ENCODE measurements at places on chromosomes 11 and 22. TPM values are rescaled to one million over a fixed set of nuclear protein-coding genes. Genes with fewer than 3 reads are reported as not detected.

- peaks cover 36% of the 10 kb centered on the region for H3K27me3 ChIP-seq
- peak overlapping the region; percentile 8 for H3K4me3 ChIP-seq
- no peak for DNase-seq
- H3K36me3 ChIP-seq, result no peaks in the 10 kb centered on the region
- H3K27ac ChIP-seq, result no peak overlapping the region
These were observed 9.1 kb upstream of the FLI1 start for GRCh38 chr11:128684549-128685401.

Gene CRACR2B
- 6.2 TPM for polyA plus RNA-seq

Gene MICAL3
- polyA plus RNA-seq, result 4.0 TPM

- no peaks in the 10 kb centered on the region for H3K27me3 ChIP-seq
- peak overlapping the region; percentile 79 for H3K27ac ChIP-seq
- DNase-seq, result no peak
- H3K36me3 ChIP-seq, result no peaks in the 10 kb centered on the region
These were observed 1.3 kb upstream of the CD82 start for GRCh38 chr11:44564166-44564565.

DNA sequence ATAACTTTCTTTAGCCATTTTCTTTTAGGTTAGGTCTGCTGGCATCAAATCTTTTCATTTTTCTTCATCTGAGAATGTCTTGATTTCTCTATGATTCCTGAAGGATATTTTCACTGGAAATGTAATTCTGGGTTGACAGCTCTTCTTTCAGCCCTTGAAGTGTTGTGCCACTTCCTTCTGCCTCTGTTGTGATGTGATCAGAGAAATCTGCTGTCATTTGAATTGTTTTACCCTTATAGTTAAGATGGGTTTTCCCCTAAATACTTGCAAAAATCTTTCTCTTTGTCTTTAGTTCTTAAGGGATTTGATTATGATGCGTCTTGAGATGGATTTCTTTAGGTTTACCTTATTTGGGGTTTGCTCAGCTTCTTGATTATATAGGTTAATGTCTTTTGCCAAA is 23.0 kb downstream of the USP47 start:
- DNase-seq, result no peak
- no peaks in the 10 kb centered on the region for H3K27me3 ChIP-seq
- no peak overlapping the region for H3K4me3 ChIP-seq
- H3K36me3 ChIP-seq, result no peaks in the 10 kb centered on the region
- H3K4me1 ChIP-seq, result no peaks in the 10 kb centered on the region

Gene F2
- polyA plus RNA-seq, result 0.07 TPM

DNA sequence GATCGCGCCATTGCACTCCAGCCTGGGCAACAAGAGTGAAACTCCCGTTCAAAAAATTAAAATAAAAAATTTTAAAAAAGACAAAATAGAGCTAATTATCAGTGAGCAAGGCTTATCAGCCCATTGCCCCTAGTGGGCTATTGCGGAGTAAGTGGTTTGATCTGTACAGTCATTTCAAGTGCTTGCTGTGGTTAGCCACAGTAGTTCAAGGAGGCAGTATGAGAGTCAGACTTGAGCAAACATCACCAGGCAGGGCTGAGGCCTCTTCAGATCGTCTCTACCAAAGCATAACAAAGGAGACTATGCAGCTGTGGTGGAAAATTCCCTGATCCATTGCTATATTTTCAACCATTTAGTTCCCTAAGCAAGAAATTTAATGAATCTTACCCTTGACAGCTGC is 4.3 kb upstream of the SBF2 start:
- DNase-seq, result no peak
- no peaks in the 10 kb centered on the region for H3K36me3 ChIP-seq
- H3K27ac ChIP-seq, result no peak overlapping the region
- peaks cover 29% of the 10 kb centered on the region for H3K4me1 ChIP-seq
- peaks cover 54% of the 10 kb centered on the region for H3K27me3 ChIP-seq
- no peak overlapping the region for H3K4me3 ChIP-seq

GRCh38 chr11:12865863-12866595 is 143.1 kb upstream of the RASSF10 start:
- no peaks in the 10 kb centered on the region for H3K36me3 ChIP-seq
- H3K27ac ChIP-seq, result no peak overlapping the region
- no peaks in the 10 kb centered on the region for H3K4me1 ChIP-seq
- H3K27me3 ChIP-seq, result peaks cover 36% of the 10 kb centered on the region
- DNase-seq, result no peak

DNA sequence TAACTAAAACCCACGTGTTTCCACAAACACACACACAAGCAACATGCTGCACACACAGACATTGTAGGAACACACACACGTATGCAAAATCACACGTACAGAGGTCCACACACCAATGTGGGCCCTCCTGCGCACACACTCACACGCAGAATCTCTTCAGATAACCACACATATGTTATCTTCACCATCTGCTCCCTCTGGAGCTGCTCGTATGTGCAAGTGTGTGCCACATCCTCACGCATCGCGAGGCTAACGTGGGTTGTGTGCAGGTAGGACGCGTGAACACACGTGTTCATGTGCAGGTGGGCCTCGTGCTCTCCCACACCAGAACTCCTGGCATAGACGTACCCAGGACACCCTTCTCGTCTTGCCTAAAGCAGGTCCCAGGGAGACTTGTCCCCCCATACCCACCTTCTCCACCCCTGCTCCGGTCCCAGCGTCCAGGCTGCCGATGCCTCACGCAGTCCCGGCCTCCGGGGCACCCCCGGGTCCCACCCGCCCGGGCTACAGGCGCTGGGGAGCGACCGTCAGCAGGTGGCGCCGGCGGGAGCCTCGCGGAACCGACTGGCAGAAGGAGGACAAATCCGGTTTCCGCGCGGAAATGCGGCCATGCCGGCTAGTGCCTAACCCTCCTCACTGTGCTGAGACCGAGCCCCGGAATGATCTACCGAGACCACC is 10.3 kb upstream of the IGSF9B start:
- H3K4me1 ChIP-seq, result peaks cover 4% of the 10 kb centered on the region
- no peaks in the 10 kb centered on the region for H3K36me3 ChIP-seq
- no peak overlapping the region for H3K27ac ChIP-seq

DNA sequence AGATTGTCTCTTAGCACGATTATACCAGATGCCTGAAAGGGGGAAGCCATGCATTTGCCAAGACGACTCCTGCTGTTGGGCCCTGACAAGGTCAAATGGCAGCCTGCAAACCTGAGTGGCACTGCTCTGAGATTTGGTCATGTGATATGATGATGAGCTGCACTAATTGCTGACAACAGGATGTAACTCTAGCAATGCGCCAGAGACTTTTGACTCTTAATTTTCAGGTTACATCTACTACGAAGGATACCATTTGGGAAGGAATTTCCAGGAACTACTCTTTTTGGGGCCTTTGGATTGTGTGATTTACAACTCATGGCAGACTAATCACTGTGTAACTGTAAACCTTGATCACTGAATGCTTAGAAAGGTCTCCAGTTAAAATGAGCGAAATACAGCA is 13.1 kb downstream of the TREH start:
- H3K27ac ChIP-seq, result no peak overlapping the region
- no peaks in the 10 kb centered on the region for H3K36me3 ChIP-seq
- DNase-seq, result no peak

DNA sequence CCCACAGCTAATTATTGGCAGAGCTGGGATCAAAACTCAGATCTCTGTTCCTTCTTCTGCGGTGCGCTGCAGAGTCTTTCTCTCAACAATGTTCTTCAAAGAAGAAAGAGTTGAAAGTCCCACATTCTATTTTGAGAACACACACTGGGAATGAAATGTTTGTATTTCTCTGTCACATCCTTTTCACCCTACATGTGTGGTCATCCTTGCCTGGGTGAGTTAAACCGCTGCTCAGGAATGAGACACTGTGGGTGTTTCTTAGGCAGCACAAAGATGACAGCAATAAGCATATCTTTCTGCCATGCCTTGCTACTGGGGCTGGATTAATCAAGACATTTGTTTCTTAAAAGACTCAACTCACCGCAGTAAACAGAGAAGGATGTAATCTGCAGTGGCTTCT is 222.6 kb downstream of the LARGE1 start:
- no peak overlapping the region for H3K27ac ChIP-seq
- DNase-seq, result no peak
- H3K4me1 ChIP-seq, result no peaks in the 10 kb centered on the region
- H3K27me3 ChIP-seq, result no peaks in the 10 kb centered on the region
- H3K4me3 ChIP-seq, result no peak overlapping the region
- H3K36me3 ChIP-seq, result no peaks in the 10 kb centered on the region

- no peaks in the 10 kb centered on the region for H3K36me3 ChIP-seq
- no peak overlapping the region for H3K4me3 ChIP-seq
- no peaks in the 10 kb centered on the region for H3K4me1 ChIP-seq
- H3K27me3 ChIP-seq, result no peaks in the 10 kb centered on the region
- DNase-seq, result no peak
These were observed 39.5 kb upstream of the EP300 start for GRCh38 chr22:41052661-41053490.

Gene NXPE2
- polyA plus RNA-seq, result 0.07 TPM

DNA sequence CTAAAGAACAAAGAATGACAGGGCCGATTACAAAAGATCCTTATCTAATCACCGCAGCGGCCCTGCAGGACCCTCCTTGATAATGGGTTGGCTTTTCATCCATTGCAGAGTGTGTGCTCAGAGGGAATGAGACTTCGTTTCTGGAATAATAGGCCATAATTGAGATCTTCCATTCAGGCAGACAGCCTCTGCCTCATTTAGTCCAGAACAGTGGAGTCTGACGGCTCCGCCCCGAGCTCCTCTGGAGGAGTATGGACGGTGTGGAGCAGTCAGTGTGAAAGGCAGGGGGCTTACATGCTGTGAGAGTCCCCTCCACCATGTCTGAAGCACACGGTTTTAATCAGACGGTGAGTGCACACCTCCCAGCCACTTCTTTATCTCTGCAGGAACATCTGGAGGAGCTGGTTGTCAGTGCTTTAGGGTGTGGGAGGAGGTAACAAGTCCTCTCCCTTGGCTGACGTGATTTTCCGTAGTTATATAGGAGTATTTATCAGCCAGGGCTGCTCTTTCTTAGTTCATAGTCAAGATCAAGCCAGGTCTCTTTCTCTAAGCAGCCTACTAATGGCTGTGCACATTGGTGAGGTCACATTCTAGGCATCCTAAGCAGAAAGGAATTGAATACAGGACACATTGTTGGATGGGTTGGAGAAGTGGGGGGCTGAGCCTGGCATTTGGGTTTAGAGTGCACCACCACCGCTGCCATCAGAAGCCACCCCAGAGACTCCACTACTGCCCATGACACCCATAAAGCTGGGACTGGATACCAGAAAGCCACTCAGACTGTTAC is 1477.9 kb downstream of the TBC1D22A start:
- no peak for DNase-seq
- H3K4me3 ChIP-seq, result no peak overlapping the region
- no peaks in the 10 kb centered on the region for H3K27me3 ChIP-seq
- no peak overlapping the region for H3K27ac ChIP-seq

GRCh38 chr22:46538814-46539160 is 1.4 kb upstream of the CELSR1 start:
- no peak for DNase-seq
- no peaks in the 10 kb centered on the region for H3K36me3 ChIP-seq
- H3K4me1 ChIP-seq, result peaks cover 6% of the 10 kb centered on the region
- peaks cover 80% of the 10 kb centered on the region for H3K27me3 ChIP-seq

DNA sequence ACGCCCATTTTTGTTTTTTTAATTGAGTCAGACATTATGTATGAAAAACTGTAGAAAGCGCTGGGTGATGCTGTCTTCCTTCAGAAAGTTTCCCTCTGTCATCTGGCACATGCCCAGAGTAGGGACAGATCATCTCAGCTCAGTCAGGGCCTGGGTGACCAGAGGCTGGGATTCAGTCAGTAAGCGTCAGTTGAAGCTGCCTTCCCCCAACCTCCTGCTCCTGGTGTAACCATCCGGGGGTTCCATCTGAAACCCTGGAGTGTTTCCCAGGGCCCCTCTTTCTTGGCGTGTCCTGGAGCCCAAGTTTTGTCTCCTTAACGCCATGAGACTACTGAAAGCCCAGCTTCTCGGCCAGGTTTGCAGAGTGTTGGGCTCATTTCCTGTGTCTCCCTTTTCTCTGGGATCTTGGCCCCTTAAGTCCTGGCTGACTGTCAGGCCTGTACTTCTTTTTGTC is 10.7 kb downstream of the PPFIA1 start:
- peaks cover 29% of the 10 kb centered on the region for H3K36me3 ChIP-seq
- H3K4me3 ChIP-seq, result no peak overlapping the region

DNA sequence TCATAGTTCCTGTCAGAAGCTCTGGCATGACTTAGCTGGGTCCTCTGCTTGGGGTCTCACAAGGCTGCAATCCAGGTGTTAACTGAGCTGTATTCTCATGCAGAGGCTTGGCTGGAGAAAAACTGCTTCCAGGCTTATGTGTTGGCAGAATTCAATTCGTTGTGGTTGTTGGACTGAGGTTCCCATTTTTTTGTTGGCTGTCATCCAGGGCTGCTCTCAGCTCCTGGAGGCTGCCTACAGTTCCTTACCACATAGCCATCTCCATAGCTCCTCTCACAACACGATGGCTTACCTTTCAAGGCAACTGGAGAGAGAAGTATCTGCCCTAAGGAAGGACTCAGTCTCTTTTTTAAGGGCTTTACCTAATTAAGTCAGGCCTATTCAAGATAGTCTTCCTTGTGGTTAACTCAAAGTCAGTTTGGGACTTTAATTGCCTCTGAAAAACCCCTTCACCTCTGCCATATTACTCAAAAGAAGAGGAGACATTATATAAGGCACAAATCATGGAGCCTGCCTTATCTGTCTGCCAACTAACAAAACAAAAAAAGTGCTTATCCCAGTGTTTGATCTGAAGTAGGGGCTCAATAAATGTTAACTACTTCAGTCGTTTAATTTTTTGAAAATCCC is 35.2 kb downstream of the OR2AG2 start:
- H3K27ac ChIP-seq, result no peak overlapping the region
- H3K27me3 ChIP-seq, result no peaks in the 10 kb centered on the region
- no peak for DNase-seq
- H3K4me1 ChIP-seq, result peaks cover 13% of the 10 kb centered on the region

Gene CLMP
- 1.1 TPM for polyA plus RNA-seq

GRCh38 chr11:128734103-128734831 is 40.4 kb downstream of the FLI1 start:
- DNase-seq, result no peak
- H3K4me3 ChIP-seq, result peak overlapping the region; percentile 14
- H3K27me3 ChIP-seq, result no peaks in the 10 kb centered on the region
- H3K27ac ChIP-seq, result peak overlapping the region; percentile 72
- H3K4me1 ChIP-seq, result peaks cover 86% of the 10 kb centered on the region
- H3K36me3 ChIP-seq, result peaks cover 5% of the 10 kb centered on the region

GRCh38 chr11:79413268-79413667 is 27.6 kb downstream of the TENM4 start:
- no peaks in the 10 kb centered on the region for H3K4me1 ChIP-seq
- no peaks in the 10 kb centered on the region for H3K36me3 ChIP-seq
- no peak overlapping the region for H3K4me3 ChIP-seq

Gene ZNF202
- polyA plus RNA-seq, result 10.7 TPM

Gene DSCAML1
- 0.32 TPM for polyA plus RNA-seq

Gene ST13
- polyA plus RNA-seq, result 121 TPM

DNA sequence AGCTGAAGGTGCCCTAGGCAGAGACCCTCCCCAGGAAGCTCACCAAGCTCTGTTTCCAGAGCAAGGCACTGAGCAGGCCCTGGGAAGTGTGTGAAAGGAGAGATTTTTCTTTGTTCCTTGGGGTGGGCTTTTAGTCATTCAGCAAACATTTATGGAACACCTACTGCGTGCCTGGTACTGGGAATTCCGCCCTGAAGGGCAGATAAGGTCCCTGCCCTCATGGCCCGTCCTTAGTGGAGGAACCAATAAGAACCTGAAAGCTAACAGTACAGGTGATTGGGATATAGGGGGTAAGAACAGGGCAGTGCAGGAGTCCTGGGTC is 3.9 kb downstream of the TMEM134 start:
- no peaks in the 10 kb centered on the region for H3K27me3 ChIP-seq
- H3K4me3 ChIP-seq, result peak overlapping the region; percentile 95
- DNase-seq, result no peak
- peaks cover 6% of the 10 kb centered on the region for H3K36me3 ChIP-seq
- H3K27ac ChIP-seq, result peak overlapping the region; percentile 99

Gene SPON1
- 1.6 TPM for polyA plus RNA-seq

- H3K4me3 ChIP-seq, result no peak overlapping the region
- H3K27ac ChIP-seq, result peak overlapping the region; percentile 49
- DNase-seq, result no peak
- peaks cover 38% of the 10 kb centered on the region for H3K36me3 ChIP-seq
- H3K4me1 ChIP-seq, result peaks cover 64% of the 10 kb centered on the region
These were observed 10.5 kb downstream of the UCP2 start for GRCh38 chr11:73972187-73972586.
